ENCODE measurements at places on chromosomes 2 and 18.

- DNase-seq, result no peak
Measured at GRCh38 chr2:173812321-173812720, 152.9 kb downstream of the SP3 start.

DNA sequence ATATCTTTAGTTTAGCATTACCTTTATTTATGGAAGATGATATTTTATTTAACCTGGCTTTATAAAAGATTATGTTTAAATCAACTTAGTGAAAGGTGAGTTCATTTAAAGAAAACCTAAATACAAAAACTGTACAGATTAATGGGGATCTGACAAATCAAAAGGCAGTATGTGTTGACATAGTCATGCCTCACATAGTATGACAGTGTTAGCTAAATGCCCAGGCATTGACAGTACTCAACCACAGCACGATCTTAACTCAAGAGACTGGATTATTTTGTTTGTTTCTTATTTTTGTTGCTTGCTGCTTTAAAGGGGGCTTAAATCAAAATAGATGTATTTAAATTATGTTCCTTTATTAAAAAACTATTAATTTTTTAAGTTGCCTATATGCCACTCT, 7.8 kb downstream of the DOK6 start:
- DNase-seq, result no peak

DNA sequence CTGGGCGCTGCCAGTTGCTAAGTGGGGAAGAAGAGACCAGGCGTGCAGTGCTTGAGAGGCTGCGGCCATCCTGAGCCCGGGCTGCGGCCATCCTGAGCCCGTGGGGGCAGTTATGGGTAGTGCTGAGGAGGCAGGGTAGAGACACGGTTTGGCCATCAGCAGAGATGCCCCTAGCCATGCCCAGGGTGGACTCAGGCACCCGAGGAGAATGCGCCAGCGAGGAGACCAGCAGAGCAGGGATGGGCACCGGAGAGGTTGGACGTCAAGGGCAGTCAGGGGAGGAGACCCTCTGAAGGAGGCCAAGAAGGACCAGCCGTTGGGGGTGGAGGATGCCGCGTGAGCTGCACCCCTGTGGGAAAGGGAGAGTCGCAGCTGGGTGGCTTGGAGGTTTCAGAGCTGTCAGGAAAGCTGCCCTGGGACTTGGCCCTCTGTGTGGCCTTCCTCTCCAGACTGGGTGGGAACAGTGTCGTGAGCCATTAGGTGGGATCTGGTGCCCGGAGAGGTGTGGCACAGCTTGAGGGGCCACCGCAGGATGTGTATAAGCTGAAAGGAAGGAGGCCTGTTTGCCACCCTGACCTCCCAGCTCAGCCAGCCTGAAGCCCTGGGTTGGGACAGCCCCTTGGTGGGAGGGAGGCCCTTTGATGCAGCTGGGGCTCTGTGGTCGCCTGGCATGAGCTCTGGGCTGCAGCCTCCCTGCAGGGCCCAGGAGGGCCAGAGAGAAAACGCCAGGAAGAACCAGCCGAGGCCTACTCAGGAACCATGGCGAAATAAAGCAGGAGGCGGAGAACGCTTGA, 56.0 kb downstream of the SH3BP4 start:
- DNase-seq, result no peak

- peak; percentile 72 for DNase-seq
Measured at GRCh38 chr2:134232868-134233727, 20.8 kb upstream of the MGAT5 start.

DNA sequence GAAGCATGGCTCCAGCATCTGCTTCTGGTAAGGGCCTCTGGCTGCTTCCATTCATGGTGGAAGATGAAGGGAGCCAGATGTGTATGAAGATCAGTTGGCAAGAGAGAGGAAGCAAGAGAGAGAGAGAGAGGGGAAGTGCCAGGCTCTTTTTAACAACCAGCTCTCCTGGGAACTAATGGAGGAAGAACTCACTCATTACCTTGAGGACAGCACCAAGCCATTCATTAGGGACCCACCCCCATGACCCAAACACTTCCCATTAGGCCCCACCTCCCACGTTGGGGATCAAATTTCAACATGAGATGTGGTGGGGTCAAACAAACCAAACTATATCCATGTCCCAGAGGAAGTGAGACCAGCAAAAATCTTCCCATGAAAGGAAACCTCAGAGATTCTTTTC, 124.8 kb upstream of the SIX2 start:
- DNase-seq, result no peak
